G401 (cell line): ENCODE measurements at places on chromosomes 3 and 15.

- no peak for DNase-seq
Measured at GRCh38 chr3:171506743-171507319, 46.6 kb upstream of the TNIK start.

GRCh38 chr3:182331341-182331740 lies 462.0 kb upstream of the ATP11B start:
- no peak for DNase-seq

- DNase-seq: no peak
Measured at GRCh38 chr3:16114429-16114828, 60.1 kb upstream of the GALNT15 start.

DNA sequence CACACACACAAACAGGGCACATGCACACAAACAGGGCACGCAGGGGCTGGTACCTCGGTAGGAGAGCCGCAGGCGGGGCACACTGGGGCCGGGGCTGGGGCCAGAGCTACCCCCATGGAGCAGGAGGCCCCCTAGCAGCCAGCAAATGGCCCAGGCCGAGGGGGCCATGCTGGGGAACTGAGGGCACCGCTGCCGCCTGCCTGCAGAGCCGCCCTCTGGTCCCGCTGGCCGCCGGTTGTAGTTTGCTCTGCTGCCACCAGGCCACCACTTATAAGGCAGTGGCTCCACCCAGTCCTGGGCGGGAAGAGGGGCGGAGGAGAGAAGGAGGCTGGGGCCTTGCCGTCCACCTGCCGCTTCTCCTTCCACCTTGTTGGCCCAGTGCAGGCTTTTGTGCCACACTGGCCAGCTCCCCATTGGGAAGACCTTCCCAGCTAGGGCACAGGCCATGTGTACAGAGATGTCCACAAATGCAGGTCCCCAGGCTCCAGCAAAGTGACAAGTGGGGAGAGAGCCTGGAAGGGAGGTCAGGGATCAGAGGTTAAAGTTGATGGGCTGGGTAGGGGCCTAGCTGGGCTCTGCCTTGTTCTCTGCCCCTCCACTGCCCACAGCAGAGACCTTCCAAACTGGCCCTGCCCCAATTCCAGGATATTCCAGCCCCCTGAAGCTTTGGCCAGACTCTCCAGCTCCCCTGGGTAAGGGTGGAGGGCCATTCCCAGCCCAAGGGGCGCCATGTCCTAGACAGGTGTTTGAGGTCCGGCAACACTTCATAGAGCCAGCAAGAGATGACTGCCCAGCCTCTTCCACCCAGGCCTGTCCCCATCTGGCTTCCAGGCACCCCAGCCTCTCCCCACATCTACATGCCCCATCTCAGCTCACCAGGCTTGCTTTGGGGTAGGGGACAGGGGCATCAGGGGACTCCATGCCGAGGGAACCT lies at the start of gene SEMA3G:
Gene SEMA3G (minus strand): TSS at position 244 of the 934 bp plus-strand sequence. CDS start 76 bp downstream, at position 168.
- peak; percentile 94 for DNase-seq

- DNase-seq: no peak
Measured at GRCh38 chr15:50848349-50848748, 60.1 kb upstream of the AP4E1 start.

DNA sequence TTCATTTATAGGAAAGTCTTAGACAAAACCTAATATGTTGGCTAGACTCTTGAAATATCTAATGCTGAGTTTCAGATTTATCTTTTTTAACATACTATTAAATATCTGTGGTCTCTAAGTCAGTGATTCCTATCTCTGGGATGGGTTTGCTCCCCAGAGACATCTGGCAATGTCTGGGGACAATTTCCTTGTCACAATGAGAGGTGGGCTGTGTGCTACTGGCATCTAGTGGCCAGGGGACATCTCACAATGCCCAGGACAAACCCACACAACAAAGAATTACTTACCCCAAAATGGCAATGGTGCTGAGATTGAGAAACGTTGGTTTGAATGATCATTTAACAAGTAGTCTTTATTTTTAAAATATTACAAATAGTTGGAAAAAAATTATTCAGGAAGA lies 602.1 kb downstream of the MAGI1 start:
- no peak for DNase-seq

- no peak for DNase-seq
Measured at GRCh38 chr15:52349052-52349700, 53.6 kb upstream of the MYO5C start.

DNA sequence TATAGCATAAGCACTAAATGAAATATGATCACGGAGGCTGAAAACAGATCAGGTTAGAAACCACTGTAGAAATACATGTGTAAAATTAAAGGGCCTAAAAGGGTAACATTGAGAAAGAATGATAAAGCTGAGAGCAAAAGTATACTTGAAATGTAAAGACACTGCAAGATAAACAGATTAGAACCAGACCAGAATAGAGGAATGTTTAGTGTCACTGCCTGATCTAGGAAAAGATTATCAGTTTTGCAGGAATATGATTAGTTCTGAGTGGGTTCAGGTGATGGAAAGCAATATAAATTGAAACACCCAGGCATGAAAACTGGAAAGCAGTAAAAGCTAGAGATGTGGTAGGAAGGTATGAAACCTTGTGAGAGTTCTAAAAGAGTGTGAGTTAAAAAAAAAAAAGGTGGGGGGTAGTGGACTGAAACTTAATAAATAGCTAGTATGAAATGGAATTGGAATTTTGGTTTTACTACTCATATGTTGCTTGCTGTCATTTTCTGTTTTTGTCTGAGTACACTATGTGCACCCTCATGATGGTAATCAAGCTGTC lies 16.0 kb upstream of the C3orf38 start:
- DNase-seq: no peak

GRCh38 chr15:68500363-68501258 lies 68.6 kb upstream of the ITGA11 start:
- no peak for DNase-seq

DNA sequence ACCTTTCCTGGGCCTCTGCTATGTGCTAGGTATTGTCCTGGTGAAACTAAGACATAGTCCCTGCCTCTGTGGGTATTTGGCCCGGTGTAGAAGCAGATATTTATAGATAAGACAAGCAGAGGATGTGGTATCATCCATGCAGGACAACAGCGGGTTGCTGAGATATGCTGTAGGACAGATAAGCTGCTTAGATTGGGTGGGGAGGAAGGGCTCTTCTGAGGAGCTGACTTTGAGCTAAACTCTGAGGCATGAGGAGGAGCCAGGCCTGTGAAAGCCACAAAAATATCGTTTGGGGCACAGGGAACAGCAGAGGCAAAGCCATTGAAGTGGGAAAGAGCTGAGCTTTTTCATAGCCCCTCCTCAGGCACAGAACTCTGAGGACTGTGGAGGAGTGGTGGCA lies 492.5 kb upstream of the CFAP20DC start:
- no peak for DNase-seq

DNA sequence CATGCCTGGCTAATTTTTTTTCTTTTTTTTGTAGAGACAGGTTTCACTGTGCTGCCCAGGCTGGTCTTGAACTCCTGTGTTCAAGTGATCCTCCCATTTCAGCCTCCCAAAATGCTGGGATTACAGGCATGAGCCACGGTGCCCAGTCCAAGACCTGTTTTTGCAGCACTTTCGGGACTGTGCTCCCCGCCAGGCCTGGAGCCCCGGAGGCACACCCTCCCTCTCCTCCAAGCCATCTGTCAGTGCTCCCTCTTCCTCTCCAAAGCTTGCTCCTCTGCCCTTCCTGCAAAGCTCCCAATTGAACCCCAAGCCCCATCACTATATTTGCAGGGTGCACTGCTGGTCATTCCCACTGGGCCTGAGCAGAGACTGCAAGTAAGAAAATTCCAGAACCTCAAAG lies 98.1 kb downstream of the CORO2B start:
- DNase-seq: no peak

GRCh38 chr3:127732879-127733350 lies 60.2 kb downstream of the ABTB1 start:
- DNase-seq: no peak

- DNase-seq: no peak
Measured at GRCh38 chr3:62184559-62184958, 188.8 kb downstream of the FEZF2 start.

GRCh38 chr15:99105514-99106341 lies 848 bp downstream of the SYNM start:
- DNase-seq: no peak

- no peak for DNase-seq
Measured at GRCh38 chr3:85592256-85592655, 633.5 kb downstream of the CADM2 start.

DNA sequence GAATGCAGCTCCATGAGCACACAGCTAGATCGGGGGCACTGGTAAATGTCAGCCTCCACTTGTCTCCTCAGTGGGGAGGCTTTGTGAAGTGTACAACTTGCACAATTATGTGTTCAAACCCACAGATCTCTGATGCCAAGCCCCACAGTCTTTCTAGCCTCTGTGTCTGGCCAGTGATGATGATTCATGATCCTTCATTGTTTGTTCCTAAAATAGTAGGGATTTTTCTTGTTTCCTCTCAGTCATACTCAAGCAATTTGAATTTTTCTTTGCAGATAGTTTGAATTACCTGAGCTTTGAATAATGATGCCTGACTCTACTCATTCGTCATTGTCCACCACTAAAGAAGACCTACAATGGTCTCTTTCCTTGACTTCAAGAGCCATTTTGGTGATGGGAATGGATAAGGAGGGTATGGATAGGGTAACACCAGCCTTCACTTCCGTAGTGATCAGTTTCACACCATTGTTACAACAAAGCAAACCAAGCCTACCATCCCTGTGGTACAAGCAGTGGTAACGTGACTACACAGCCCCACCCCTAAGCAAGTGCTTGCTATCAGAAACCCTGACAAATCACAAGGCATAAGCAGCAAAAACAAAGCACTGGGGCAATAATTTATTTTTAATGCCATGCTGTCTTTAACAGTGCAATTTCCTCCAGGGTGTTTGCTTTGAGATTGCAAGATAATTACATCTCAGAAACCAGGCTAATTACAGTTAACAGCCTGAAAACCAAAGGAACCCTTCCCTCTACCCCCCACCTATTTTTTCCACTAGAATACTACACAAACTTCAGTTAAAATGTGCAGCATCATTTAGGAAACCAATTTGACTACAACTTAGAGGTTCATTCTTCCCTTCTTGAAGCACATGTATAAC lies 114.1 kb upstream of the PPP2R3A start:
- no peak for DNase-seq

DNA sequence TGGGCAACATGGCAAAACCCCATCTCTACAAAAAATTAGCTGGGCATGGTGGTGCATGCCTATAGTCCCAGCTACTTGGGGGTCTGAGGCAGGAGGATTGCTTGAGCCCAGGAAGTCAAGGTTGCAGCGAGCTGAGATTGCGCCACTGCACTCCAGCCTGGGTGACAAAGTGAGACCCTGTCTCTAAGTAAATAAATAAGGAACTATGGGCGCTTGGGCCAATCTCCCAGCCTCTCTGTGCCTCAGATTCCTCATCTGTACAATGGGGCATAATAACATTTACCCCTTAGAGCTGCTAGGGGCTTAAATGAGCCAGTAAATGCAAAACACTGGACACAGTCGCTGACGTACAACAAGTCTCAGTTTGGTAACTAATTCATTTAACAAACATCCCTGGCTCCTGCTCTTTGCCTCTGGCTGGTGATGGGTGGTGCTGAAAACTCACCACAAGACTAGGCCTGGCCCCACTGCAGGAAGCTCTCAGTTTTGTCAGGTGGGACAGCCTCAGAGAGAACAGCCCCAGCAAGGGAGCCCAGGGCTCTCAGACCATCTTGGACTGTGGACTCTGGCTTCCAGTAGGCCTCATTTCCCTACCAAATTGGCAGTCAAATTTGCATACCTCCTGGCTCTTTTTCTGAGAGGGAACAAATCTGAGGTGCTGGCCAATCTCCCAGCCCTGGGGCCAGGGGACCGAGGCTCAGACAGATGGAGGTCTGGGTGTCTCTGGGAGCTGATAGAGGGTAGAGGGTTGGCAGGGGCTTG lies 6.4 kb upstream of the TBC1D2B start:
- peak; percentile 19 for DNase-seq

- DNase-seq: no peak
Measured at GRCh38 chr15:35215093-35215492, 130.0 kb upstream of the NANOGP8 start.

- no peak for DNase-seq
Measured at GRCh38 chr3:42752961-42753360, 20.1 kb downstream of the CCDC13 start.
